ENCODE measurements at places on chromosomes 4 and X.
A peak's percentile ranks its signal among the peaks of the same experiment; 100 is the strongest.

DNA sequence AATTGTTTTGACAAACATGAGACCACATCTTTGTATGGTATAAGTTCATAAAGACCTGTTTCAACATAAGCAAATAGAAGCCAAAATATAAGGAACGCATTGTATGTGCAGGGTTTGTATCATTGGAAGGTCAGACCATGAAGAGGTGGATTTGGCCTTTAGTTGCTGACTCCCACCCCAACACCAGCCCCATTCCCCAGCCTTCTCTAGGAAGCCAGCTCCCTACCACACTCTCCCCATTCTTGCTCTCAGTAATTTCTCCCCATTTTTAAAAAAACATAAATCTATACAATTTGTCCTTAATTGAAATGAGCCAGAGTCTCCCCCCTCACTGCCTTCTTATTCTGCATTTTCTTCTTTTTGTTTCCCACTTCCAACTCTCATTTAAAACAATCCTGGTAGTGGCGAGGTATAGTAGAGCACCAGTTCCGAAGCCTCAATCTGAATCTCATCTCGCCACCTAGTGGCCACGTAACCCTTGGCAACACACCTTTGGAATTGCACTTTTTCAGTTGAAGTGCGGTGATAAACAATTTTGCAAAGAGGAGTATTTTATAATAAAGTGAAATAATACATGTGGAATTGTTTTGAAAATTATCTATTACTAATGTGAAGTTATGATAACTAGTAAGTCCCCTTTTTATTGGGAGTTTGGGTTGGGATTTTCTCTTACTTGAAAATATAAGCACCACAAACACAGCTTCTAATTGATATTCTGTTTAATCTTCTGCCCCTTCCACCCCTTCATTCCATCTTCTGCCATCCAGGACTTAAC, 126.6 kb downstream of the ASB9 start:
- DNase-seq, result peak; percentile 17

- peak; percentile 95 for DNase-seq
Observed at GRCh38 chrX:148871422-148872160, 371.2 kb downstream of the AFF2 start.

GRCh38 chrX:44088510-44089144, 115.4 kb upstream of the NDP start:
- peak; percentile 73 for DNase-seq

GRCh38 chr4:87974856-87975462, 555 bp upstream of the SPP1 start:
- no peak for DNase-seq

- no peak for DNase-seq
Observed at GRCh38 chr4:73815145-73815544, 21.3 kb upstream of the CXCL6 start.

DNA sequence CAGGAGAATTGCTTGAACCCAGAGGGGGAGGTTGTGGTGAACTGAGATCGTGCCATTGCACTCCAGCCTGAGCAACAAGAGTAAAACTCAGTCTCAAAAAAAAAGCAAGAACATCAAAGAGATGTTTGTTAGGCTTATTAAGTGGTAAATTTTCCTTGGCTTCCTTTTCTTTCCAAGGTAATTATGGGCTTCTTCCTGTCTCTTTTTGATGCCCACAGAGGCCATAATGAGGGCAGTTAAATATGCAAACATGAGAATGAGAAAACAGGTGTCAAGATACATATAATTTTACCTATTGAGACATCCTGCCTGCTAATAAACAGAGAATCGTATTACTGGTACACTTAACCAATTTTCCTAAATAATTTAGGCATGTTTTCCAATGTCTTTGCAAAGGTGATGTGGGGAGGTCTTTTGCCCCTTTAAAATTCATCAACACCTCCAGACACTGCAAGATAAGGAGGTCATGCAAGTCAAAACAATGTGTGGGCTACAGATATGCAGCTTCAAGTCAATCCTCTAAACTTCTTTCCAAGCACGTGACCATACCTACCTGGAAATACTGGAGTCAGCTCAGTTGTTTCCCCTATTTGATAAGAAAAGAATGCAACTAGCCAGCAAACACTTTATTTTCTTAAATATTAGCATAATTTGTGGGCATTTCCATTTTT, 2.7 kb downstream of the SLC39A8 start:
- no peak for DNase-seq

DNA sequence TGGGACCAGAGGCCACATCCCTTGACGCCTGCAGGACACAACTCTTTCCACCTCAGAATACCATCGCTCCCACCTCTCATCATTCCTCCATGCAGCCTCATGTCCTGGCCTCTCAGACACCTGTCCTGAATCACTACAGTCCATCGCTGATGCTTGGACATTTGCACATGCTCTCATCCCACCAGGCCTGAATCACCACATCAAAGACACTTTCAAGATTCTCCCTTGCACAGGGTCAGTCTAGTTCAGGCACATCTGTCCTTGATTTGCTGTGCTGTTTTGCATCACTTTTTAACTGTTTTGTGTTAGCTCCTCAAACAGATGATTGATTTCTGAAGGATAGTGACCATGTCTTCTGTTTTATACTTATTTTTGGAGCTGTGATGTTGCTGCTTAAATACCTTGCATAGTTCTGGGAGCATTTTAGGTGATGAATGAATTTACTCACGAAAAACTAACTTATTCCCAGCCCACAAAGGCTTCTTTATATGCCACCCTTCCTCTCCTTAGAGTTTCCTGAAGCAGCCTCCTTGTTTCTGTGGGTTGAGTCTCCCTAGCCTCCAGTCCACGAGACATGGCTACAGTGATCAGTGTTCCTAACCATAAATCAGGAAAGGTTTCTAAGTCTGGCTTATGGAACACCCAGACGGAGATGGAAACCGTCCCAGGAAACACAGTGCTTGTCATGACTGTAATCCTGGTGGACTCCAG, 2.6 kb downstream of the FAM114A1 start:
- DNase-seq, result peak; percentile 22

- DNase-seq, result no peak
Observed at GRCh38 chr4:102586002-102586643, 85.0 kb downstream of the NFKB1 start.

DNA sequence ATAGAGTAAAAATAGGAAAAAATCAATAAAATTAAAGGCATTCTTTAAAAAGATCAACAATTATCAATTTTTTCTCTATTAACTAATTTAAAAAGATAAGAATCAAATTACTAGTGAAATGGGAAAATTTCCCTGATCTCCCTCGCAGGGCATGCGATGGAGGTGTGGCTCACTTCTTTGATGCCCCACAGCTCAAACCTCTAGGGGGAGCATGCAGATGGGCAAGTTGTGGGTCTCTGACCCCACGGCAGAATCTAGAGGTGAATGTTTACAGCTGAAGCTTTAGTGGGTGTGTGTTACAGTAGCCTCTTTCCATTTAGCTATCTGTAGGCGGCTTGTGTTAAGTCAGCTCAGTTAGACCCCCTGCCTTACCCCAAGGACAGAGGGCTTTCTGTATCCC, 1348.8 kb downstream of the PCDH18 start:
- no peak for DNase-seq

DNA sequence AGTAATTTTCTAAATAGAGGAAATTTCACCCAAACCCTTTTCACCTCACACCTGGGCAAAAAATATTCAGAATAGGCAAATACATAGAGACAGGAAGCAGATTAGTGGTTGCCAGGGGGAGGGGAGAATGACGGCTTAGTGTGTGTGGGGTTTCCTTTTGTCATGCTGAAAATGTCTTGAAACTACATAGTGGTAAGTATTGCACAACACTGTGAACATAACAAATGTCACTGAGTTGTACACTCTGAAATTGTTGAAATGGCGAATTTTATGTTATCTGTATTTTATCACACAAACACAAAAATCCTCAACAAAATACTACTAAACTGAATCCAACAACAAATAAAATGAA, 60.7 kb upstream of the PLAC1 start:
- peak; percentile 38 for DNase-seq

GRCh38 chrX:117752745-117753144, 363.9 kb downstream of the KLHL13 start:
- no peak for DNase-seq

- peak; percentile 89 for DNase-seq
Observed at GRCh38 chr4:40763228-40763716, 13.5 kb downstream of the NSUN7 start.
